ENCODE measurements at places on chromosomes 11 and 22.

DNA sequence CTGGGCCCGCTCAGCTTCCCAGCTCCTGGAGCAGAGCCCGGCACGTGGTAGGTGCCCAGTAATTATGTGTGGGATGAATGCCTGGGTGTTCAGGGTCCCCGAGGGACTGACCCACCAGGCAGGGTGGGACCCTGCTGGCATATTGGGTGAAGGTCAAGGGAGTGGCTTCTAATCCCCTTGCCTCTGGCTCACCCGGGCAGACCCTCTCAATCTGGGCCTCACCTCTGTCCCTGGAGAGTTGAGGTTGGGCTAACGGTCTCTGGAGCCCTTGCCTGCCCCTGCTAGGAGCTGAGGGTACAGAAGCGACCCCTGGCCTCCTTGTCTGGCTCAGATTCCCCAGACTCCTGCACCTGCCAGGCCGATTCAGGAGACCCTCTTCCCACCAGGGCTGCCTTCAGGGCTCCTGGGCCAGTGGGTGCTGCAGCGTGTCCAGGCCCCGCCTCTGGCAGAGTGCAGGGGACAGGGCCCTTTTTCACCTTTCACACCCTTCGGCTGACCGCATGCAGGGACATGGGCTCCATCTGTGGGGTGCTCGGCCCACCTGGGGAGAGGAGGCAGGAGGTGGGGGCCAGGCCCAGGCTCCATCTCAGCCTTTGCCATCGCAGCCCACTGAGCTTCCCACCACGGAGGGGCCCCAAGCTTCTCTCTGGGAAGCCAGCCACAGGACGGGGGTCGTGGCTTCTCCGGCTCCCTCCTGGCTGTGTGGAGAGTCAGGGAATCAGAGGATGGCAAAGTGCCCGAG, 3.8 kb upstream of the CTSD start:
- H3K36me3 ChIP-seq: no peaks in the 10 kb centered on the region
- DNase-seq: no peak
- no peak overlapping the region for H3K27ac ChIP-seq
- H3K4me1 ChIP-seq: peaks cover 14% of the 10 kb centered on the region
- no peak overlapping the region for H3K4me3 ChIP-seq

DNA sequence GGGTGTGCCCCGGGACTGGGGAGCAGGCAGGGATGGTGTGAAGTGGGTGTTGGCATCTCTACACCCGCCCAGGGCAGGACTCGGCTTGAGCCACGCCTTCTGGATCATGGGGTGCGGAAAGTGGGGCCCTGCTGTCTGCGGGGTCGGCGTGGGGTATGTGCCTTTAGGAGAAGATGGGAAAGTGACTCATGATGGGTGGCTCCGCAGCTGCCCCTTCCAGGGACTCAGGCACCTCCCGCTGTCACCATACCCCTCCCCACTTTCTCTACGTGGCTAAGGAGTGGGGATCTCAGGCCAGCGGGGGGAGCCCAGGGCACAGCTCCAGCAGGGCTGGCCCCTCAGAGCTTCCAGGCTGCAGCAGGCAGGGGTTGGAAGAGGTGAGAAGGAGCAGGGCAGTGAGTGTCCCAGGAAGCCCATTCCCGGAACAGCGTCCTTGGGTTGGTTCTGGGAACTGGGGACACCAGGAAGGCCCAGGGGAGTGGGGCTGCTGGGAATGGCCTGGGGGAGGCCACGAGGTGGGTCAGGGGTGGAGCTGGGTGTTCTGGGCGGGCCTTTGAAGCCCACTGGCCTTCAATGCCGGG, 102.9 kb upstream of the FGF3 start:
- no peak overlapping the region for H3K27ac ChIP-seq
- no peak for DNase-seq
- no peaks in the 10 kb centered on the region for H3K36me3 ChIP-seq
- H3K4me3 ChIP-seq: no peak overlapping the region

- no peaks in the 10 kb centered on the region for H3K36me3 ChIP-seq
- peaks cover 50% of the 10 kb centered on the region for H3K4me1 ChIP-seq
- H3K4me3 ChIP-seq: no peak overlapping the region
- DNase-seq: no peak
- peak overlapping the region; percentile 70 for H3K27ac ChIP-seq
These were observed 12.8 kb downstream of the TBC1D22A start for GRCh38 chr22:46774980-46775849.

- no peak for DNase-seq
- H3K4me3 ChIP-seq: no peak overlapping the region
- H3K36me3 ChIP-seq: no peaks in the 10 kb centered on the region
- no peak overlapping the region for H3K27ac ChIP-seq
- H3K4me1 ChIP-seq: no peaks in the 10 kb centered on the region
These were observed 1152.4 kb downstream of the LRRC4C start for GRCh38 chr11:40306938-40307548.
